ENCODE measurements at places on chromosomes 5 and 9. TPM values are rescaled to one million over a fixed set of nuclear protein-coding genes. Genes with fewer than 3 reads are reported as not detected.

DNA sequence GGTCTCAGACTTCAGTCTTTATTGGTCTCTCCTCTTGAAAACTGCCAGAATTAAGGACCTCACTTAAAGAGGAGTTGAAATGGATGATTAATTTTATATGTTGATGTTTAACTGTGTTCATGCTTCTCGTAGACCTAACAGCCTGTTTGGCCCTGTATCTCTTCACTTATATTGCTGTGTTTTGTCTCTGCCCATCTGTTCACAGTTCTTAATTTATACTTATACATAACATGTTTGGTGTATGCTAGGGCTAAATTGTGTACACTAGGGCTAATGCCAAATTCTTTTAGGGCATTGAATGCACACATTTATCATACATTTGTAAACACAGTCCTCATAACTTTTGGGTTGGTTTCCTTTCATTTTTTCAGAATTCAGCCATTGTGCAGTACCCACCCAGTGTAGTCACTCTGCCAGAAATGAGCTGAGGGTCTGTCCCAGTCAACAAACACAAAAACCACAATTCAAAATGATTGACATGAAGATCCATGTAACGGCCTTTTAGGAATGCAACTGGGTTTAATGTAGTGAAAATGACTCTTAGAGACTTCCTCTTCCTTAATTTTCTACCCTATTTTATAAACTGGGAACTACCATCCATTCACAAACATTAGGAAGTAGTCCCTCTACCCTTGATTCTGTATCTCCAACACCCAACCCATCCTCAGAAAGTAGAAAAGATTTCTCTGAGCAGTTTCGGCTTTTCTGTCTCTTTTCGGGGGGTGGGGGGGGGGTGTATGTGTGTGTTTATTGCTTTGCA is 668.8 kb upstream of the KLF4 start:
- DNase-seq: no peak

Gene ZNF462
- 0.35 TPM for total RNA-seq

Gene RLN1
- total RNA-seq: 2.3 TPM

GRCh38 chr9:105330755-105331154 is 86.3 kb downstream of the SLC44A1 start:
- DNase-seq: peak; percentile 32

GRCh38 chr9:114287001-114287762 is 35.7 kb upstream of the ORM1 start:
- no peak for DNase-seq

DNA sequence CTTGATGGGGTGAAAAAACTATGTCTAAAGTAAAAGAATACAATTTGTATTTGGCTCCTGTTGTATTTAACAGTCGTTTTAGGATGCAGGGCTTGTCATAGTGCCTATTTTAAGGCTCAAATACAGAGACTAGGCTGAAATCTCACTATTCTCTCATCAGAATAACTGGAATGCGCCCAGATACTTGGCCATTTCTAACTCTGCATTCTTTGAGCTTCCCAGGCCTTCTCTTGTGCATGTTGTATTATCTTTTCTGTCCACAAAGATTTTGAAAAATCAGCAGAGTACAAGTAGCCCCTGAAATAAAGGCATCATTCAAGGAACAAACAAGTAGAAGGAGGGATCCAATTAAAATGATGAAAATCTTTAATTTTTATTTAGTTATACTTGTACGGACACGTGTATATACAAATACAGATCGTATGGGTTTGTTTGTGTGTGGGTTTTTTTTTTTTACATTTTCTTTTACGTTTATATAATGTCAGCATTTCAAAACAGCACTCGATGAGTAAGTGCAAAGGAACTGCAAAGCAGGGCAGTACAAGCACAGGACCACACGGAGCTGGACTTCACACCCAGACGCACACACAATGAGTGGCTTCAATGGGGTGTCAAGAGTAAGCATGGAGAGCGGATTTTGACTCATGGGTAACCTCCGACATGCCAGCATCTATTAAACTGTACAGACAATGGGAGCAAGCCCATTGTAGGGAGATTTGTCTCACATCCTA is 294.0 kb downstream of the EFNA5 start:
- no peak for DNase-seq

Gene BTNL8
- not detected for total RNA-seq

DNA sequence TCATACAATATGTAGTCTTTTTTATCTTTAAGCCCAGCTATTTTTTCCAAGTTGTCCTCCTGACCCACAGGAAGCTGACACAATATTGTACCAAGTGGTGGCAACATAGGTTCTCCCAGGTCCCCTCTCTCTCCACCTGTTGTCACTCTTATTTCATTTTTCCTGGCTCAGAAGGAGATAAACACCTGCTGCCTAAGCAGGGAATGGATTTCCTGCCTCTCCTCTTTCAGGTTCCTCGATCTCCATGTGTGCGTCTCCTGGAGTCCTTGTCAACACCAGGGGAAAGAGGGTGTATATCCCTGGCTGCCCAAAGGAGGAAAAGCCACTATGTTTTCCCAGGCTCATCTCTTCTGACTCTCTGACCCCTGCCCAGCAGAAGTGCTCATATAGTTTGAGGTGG is 81.8 kb upstream of the KLF9 start:
- DNase-seq: no peak

DNA sequence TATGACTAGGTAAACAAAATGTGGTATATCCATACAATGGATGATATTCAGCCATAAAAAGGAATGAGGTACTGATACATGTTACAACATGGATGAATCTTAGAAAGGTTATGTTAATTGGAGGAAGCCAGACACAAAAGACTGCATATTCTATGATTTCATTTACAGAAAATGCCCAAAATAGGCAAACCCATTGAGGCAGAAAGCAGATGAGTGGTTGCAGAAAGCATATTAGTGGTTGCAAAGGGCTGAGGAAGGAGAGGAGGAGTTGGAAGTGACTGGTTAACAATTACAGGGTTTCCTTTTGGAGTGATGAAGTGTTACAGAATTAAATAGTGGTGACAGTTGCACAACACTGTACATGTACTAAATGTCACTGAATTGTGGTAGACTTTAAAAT is 17.7 kb downstream of the PLGRKT start:
- DNase-seq: no peak

- DNase-seq: no peak
These were observed 133.8 kb downstream of the ARHGEF28 start for GRCh38 chr5:73759771-73760170.

- DNase-seq: no peak
These were observed 97.2 kb downstream of the CARTPT start for GRCh38 chr5:71816307-71816706.

GRCh38 chr5:37090123-37090726 is 159.0 kb downstream of the CPLANE1 start:
- DNase-seq: no peak

GRCh38 chr5:96940586-96940985 is 4.7 kb downstream of the LNPEP start:
- no peak for DNase-seq

Gene ORM2
- not detected for total RNA-seq

Gene C9orf153
- total RNA-seq: 0.27 TPM
